ENCODE measurements at places on chromosomes 12 and 14.

- DNase-seq = no peak
These were observed 233.4 kb downstream of the TMEM132D start for GRCh38 chr12:129670256-129670920.

- DNase-seq = no peak
These were observed 40.6 kb upstream of the EML1 start for GRCh38 chr14:99752486-99753121.

DNA sequence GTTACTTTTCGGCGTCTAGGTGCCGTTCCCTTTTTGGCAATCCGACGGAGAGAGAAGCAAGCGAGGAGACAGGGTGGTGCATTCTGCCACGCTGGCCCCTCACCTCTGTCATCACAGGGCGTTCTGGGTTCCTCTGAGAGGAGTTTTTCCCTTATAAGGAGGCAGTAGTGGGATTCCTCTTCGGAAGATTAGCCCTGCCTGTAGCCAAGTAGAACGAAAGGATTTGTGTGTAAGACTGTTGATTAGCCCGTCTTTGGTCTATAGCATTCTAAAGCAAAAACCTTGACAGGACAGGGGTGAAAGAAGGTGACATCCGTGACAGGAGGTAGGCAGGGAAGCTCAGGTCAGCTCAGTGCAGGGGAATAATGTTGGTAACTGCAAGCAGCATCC is 9.1 kb upstream of the NEMF start:
- DNase-seq = peak; percentile 21

DNA sequence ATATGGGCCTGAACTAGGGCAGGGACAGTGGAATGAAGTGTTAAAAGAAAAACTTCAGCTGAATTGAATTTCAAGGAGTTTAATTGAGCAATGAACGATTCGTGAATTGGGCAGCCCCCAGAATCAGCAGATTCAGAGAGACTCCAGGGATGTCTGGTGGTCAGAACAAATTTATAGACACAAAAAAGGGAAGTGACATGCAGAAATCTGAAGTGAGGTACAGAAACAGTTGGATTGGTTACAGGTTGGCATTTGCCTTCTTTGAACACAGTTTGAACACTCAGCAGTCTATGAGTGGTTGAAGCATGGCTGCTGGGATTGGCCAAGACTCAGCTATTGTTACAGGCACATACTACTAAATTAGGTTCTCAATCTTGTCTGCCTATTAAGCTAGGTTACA is 9.7 kb upstream of the TBPL2 start:
- no peak for DNase-seq

DNA sequence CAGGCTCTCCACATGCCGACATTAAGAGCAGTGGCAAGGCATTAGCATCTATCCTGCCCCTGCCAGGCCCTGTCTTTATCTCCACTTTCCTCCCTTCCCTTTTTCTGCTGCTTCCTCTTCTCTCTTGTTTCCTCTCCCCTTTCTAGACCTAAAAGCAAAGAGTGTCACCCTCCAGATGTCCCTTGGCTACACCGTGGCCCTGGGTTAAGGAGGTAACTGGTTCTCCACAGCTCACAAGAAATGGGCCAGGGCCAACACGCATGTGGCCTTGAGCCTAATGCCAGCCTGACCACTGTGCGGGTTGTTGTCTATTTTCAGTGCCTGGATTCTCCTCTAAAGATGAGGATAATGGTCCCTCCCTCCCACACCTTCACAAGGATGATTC is 41.7 kb upstream of the DDX11 start:
- no peak for DNase-seq

DNA sequence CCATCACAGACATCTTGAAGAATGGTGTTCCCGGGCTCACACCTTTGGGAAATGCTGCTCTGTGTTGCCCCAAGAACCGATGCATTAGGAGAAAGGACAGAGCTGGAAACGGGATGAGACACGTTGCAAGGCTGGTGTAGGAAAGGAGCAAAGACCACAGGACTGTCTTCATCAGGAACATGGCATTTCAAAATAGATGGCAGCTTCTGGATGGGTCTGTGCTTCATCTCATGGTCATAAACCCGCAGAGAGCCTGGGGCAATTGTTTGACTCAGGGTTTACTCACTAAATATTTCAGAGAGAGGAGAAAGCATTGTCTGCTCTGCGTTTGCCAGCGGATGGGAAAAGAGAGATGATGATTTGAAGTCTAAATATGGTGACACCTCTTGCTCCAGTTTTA is 76.3 kb downstream of the CACNA1C start:
- DNase-seq = no peak

DNA sequence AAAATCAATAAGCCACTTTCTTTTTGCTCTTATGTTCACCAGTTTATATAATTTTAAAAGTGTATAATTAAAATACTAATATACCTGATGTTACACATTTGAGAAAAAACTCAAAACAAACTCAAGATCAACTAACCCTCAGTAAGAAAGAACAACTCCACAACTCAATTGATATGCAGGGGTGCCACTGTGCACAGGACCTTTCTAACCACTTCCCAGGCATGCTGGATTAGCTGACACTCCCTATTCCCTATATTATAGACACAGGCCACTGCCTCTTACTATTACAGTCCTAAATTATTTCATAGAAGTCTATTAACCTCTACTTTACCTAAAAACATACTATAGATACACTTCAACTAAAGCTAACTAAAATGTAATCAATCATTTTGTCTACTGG is 191.7 kb upstream of the KRR1 start:
- DNase-seq = no peak

DNA sequence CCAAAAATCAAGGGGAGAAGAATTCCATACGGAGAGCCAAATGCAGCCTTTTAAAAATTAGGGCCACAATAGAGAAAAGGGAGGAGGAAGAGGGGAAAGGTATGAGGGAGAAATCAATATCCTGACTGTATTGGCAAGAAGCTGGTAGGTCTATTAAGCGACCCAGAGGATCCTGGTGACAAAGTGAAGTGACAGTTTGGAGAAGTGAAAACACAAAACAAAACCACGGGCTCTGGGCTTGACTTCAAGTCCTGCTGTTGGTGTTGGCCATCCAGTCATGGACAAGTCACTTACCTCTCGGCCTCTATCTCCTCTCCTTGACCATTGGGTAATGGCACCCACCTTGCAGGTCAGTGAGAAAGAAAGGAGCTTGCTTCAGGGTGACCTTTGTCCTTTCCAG is 47.0 kb upstream of the KCNA5 start:
- no peak for DNase-seq

GRCh38 chr12:105481392-105482300 is 151.2 kb downstream of the C12orf75 start:
- DNase-seq = no peak

DNA sequence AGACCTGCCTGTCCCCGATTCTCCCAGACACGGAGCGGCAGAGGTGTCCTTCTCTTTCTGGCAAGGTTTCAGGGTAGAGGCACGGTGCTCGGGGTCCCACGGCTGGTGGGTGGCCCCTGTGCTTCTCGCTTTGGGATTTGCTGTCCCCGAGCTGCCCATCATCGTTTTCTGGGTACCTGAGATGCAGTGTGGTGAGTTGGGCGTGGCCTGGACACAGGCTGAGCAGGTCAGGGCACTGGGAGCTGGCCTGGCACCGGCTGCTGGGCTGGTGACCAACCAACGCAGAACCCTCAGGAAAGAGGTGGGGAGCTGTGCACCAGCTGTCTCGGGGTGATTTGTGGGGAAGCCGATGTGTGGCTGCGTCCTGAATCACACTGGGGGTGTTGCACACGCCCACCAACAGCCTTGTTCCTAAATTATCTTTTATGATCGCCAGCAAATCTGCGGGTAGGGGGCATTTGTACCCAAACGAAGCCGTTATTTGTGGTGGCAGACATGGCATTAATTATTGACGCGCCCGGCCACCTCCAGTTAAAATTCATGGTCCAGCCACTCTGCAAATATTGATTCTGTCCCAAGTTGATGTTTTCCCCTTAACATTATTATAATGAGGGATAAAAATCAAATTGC is 61.0 kb downstream of the KIF26A start:
- DNase-seq = no peak

DNA sequence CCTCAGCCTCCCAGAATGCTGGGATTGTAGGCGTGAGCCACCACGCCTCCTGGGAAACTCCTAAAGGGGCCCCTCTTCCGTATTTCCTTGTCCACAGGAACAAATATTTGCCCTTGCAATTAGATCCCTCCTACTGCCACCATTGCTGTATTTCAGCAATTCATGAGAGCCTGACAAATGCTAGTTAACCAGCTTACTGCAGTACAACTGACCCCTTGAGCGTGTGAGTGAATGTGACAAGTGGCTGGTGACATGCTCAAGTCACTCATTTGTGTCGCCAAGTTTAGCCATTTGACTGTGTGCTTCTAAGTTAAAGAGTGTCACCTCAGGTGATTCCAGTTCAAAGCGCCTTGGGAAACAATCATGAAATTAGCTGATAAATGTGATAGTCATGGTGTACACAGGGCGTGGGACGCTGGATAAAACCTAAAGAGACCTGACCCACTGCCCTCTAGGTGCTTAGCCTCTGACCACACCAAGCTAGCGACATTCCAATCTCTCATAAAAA is 56.1 kb upstream of the MAP1LC3B2 start:
- DNase-seq = no peak

DNA sequence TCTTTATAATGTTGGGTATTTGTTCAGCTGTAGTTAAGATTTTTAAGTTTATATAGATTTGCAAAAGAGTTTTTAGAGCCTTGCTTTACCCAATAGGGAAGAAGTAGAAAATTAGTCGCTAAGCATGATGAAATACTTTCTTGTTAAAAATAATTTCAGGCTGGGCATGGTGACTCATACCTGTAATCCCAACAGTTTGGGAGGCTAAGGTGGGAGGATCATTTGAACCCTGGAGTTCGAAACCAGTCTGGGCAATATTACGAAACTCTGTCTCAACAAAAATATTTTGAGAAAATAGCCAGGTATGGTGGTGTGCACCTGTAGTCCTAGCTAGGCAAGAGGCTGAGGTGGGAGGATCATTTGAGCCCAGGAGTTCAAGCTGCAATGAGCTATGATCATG is 18.7 kb upstream of the SCFD1 start:
- DNase-seq = no peak

DNA sequence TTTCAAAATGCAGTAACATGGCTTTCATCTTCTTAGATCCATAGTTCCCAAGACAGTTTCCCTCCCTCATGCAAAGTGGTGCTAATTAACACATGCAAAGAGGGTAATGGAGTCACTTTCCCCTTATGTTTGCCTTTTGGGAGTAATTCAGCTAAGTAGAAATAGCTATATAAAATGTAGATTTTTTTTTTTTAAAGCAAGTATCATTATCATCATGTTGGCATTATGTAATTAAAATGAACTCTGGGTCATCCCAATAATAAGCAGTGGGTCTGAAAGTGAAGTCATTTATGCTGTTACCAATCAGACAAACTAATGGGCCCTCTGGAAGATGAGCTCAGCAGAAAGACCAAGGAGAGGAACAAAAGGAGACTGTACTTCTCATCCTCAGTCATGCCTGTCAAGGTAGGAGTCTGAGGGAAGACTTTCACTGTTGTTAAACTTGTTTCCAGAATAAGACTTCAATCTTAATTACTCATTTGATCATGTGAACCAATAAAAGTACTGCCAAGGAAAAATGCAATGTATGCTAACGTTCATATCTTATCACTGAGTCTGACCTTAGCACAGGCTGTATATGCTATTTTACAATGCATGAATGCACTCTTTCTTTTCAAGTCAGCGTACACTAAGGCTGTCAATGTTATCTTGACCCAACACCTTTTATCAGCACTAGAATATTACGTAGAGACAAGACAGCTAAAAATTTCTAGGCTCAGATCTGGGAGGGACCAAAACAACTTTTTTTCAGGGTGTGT is 26.8 kb downstream of the AREL1 start:
- no peak for DNase-seq

DNA sequence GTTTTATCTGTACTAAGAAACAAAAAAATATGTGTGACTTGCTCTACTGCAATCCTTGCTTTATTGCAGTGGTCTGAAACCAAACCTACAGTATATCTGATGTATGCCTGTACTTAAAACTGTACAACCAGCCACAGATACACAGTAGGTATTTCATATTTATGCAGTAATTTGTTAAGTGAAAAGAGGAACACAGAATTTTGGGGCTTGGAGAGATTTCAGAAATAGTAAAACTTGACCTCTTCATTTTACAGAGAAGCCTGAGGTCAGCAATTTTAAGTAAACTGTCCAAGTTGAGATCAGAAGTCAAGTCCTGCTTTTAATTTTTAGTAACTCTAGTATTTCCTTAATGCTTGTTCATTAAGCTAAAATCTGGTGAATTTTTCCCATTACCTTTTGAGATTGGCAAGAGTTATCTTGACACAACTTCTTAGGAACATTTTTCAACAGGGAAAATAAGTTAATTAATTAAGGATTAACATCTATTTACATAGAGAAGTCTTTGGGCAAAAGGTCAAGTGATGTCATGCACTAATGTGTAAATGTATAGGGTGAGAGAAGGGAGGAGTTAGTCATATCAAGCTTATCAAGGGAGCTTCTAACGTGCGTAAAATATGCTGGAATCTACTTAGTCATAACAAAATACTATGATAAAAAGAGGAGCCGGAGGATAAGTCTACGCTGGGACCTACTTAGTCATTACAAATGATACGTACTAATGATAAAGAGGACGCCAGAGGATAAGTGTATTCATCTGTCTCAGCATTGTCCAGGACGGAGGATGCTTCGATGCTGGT is 66.0 kb upstream of the GTF2A1 start:
- DNase-seq = no peak

DNA sequence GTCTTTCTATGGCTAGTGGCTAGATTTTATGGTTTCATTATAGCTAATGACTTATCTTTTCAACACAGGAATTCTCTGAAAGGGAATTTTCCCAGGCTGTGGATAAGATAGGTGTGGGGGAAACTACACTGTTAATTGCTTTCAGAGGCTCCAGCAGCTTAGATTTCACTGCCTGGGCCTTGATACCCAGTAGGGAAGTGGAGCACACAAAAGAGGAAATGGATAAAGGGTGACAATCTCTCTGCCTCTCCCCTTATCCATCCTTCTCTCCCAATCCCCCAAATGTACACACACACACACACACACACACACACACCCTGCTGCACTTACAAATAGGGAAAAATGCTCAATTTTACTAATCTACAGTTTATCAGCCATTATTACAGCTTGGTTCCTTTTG is 19.1 kb downstream of the SIX4 start:
- DNase-seq = no peak

DNA sequence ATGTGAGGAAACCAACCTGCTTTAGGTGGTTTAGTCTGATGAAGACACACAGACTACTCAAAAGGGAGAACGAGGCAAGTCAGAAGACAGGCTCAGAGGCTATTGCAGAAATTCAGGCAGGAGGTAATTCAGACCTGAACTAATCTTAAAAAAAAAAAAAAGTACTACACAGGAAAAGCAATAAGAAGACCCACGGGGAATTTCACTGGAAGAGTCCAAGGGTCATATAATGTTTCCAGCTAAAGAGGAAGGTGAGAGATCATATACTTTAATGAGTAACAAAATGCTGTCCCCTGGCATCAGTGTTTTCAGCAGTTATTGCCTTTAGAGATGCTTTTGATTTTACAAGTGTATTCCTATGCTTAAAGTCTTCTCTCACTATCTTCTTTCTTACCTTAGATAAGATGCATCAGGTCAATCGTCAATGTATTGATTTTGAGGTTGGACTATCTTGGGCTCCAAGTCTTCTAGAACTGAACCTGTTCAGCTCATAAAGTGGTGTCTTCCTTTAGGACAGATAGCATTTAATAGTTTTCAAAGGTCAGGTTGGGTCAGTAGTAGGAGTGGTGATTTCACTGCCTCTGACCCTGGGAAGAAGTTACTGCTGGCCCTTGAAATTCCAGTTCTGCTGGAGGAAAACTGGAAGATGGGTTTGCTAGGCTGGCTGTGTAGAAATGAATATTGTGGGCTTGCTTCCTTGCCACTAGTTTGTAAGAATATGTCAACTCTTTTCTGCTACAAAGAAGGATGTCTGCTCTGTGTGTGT is 60.0 kb downstream of the FAR2 start:
- DNase-seq = no peak

GRCh38 chr12:93200291-93200917 is 177.3 kb upstream of the NUDT4 start:
- DNase-seq = no peak

Data from stimulated activated CD8-positive, alpha-beta memory T cell treated with anti-CD3 and anti-CD28 coated beads, Interleukin-7, amount 100 ng/mL, for 1 hour (primary cell).